ENCODE measurements at places on chromosomes 6 and 20.

DNA sequence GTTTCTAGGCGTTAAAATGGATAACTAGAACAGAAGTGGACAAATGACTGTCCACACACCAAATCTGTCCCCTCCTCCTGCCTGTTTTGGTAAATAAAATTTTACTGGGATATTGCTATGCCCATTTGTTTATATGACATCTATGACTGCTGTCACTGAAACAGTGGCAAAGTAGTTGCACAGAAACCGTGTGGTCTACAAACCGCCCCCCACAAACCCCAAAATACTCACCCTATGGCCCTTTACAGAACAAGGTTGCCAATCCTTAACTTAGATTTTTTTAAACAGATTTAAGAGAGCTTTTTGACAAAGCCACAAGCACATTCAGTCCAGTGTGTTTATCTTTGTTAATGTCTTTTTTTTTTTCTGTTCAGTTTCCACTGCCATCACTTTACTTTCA, 137.8 kb downstream of the MTFR2 start:
- no peak for DNase-seq

DNA sequence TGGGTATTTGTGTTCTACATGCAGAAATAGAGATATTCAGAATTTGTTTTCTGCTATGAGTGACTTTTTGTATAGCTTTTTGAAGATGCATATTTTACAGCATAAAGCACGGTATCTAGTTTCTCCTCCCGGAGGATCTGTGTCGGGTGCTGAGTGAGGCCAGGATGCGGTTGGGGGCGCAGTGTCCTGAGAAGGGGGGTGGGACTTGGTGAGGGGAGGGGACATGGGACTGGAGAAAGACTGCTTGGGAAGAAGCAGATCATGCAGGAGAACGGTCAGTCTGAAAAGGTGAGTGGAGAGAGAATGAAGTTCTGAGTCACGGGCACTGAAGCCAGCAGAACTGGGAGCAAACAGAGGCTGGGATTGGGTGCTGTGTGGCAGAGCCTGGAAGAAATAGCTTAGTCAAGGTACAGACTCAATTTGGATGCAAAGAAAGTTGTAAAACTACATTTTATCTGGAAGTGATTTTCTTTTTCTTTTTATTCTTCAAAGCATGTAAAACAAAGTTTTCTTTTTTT, 44.0 kb downstream of the STX11 start:
- DNase-seq: no peak

- no peak for DNase-seq
Observed at GRCh38 chr20:8394308-8394945, 262.4 kb downstream of the PLCB1 start.

DNA sequence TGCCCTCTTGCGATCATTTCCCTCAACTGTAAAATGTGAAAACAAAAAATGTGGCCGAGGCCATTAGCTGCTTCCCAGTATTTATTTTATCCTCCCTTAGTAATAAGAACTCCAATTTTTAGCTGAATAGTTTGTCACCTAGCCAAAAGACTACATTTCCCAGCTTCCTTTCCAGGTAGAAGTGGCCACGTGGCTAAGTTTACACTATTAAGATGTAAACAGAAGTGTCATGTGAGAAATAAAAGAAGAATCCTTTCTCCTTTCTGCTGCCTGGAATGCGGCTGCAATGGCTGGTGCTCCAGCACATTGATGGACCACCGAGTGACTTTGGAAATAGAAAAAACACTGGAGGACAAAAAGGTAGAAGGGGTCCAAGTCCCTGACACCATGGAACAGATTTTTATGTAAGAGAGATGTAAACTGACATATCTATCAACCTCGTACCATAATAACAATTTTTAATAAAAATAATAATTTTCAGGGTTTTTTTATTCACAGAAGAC, 268.8 kb downstream of the PKHD1 start:
- DNase-seq: no peak

GRCh38 chr6:42963179-42963854, 2.8 kb downstream of the GNMT start:
- DNase-seq: no peak

DNA sequence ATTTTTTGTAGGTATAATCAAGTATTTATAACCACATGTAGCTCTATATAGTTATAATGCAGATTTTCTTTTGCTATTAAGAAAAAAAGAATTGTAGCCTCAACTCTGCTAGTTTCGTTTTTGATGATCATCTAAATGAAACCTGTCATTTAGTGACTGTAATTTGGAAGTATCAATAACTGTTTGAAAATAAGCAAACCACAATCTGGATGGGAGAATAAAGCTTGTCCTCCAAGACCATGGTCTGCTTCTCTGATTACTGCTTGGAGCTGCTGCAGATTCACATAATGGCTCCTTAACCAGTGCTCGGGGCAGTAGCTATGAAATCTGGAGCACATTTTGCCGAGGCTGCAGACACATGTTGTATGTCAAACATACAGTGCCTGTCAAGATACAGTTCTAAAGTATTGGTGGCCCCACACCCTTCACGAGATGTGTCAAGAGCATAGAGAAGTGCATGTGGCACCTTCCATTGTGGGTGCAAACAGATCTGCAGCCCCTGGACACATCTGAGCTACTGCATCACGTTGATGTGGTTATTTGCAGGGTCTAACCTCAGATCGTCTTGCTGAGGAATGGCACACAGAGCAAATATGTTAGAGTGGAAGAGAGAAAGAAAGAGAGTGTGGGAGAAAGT, 255.7 kb upstream of the SUPT3H start:
- DNase-seq: no peak

GRCh38 chr6:145531032-145531431, 204.3 kb downstream of the EPM2A start:
- DNase-seq: no peak

DNA sequence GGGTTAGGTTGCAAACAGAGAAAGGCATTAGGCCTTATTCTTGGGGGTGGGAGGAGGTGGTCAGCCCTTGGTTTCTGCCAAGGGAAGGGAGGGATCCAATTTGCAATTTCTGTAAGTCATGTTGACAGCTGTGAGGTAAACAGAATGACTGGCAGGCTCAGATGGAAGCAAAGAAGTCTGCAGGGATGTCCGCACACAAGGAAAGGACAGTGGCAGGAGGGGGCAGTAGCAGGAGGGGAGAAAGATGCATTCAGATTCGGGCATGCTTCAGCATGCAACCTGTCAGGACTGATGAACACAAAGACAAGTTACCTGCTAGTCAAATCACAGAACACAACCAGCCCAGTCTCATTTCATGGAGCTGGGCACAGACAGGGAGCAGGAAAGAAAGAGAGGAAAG, 217.9 kb upstream of the FOXA2 start:
- no peak for DNase-seq

DNA sequence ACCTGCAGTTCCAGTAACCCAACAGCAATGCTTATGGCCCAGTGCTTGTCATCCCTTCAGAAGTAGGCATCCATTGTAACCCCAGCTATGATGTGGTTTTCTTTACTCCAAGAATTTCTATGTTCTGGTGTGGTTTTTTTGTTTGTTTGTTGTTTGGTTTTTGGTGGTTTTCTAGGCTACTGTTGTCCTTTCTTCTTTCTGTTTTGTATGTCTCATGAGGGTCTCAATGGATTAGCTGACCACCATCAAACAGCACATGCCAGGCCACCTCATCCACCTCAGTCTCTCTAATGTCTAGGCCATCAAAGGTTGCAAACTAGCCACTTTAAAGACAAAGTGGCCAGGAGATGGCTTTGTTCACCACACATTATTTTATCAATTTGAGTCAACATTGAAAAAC, 59.4 kb upstream of the TMEM30A start:
- DNase-seq: no peak

DNA sequence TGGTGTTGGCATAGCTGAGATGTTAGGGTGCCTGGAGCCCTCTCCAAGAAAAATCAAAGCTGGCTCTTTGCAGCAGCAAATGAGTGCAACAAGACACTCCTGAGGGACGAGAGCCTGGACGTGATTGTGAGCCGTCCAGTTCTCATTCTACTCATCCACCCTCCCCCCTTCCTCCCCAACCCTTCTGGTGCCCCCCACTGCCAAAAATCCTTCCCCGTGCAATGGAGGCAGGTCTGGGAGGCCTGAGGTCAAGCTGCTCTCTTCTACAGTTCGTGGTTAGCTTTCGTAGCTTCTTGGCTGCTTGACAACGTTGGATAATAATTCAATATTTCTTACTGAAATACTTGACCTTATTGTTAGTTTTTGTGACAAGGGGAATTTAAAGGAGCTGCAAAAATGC, 185.3 kb upstream of the SUPT3H start:
- no peak for DNase-seq

DNA sequence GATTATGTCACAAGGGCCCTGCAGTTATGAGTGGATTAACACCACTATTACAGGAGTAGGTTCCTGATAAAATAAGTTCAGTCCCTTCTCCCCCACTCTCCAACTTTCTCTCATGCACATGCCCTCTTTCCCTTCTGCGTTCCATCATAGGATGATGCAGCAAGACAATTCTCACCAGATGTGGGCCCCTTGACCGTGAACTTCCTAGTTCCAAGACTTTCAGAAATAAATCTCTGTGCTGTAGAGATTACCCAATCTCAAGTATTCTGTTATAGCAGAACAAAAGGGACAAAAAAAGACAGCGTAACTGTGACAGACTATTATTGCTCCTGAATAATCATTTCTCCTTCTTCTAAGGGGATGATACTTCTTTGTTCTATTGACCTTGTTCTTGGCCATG, 33.8 kb upstream of the TMEM244 start:
- DNase-seq: no peak

- DNase-seq: no peak
Observed at GRCh38 chr20:5834436-5835005, 84.3 kb downstream of the SHLD1 start.

DNA sequence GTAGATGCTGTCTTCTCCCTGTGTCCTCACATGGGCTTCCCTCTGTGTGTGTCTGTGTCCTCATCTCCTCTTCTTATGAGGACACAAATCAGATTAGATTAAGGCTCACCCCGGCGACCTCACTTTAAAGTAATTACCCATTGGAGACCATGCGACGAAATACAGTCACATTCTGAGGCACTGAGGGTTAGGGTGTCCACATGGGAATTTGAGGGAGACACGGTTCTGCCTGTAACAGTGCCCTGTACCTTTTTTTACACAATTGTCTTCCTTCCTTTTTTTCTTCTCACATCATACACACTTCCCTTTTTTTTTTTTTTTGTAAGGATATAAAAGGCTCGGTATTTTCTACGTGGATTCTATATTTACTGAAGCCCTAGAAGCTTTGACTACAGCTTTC, 48.9 kb downstream of the DEK start:
- no peak for DNase-seq

- DNase-seq: no peak
Observed at GRCh38 chr6:112040956-112041355, 12.9 kb upstream of the CCN6 start.
